ENCODE measurements at places on chromosomes 13 and 19.

GRCh38 chr19:18756896-18757295 is 34.2 kb downstream of the COMP start:
- DNase-seq = no peak
- no peaks in the 10 kb centered on the region for H3K4me1 ChIP-seq
- no peak overlapping the region for H3K27ac ChIP-seq
- H3K36me3 ChIP-seq = peaks cover 6% of the 10 kb centered on the region

DNA sequence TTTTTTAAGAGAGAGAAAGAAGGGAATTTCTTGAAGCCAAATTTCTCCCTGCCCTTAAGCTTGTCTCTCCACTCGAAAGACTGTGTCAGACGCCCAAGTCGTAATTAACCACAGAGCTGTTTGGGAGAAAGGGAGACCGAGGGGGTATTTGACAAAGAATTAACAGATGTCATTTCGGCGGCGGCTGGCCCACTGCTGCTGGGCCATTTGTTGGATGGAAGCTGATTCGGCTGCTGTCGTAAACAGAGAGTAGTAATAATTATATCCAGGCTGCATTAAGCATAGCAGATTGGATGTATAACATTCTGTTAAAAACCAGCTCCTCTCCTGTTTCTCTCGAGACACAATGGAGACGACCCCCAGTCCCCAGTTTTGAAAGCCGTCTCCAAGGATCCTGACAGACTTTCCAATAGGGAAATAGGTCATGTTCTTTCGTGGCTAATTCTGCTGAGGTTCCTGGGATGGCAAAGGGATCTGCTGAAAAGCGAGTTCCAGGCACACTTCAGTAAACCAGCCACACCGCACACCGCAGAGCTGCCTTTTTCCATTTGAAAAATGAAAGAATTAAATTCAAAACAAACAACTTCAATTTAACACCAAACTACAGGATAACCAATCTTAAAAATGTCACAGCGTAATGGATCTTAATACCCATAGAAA is 71.5 kb downstream of the KCTD15 start:
- H3K4me3 ChIP-seq = no peak overlapping the region
- H3K4me1 ChIP-seq = peaks cover 21% of the 10 kb centered on the region
- H3K27ac ChIP-seq = no peak overlapping the region

DNA sequence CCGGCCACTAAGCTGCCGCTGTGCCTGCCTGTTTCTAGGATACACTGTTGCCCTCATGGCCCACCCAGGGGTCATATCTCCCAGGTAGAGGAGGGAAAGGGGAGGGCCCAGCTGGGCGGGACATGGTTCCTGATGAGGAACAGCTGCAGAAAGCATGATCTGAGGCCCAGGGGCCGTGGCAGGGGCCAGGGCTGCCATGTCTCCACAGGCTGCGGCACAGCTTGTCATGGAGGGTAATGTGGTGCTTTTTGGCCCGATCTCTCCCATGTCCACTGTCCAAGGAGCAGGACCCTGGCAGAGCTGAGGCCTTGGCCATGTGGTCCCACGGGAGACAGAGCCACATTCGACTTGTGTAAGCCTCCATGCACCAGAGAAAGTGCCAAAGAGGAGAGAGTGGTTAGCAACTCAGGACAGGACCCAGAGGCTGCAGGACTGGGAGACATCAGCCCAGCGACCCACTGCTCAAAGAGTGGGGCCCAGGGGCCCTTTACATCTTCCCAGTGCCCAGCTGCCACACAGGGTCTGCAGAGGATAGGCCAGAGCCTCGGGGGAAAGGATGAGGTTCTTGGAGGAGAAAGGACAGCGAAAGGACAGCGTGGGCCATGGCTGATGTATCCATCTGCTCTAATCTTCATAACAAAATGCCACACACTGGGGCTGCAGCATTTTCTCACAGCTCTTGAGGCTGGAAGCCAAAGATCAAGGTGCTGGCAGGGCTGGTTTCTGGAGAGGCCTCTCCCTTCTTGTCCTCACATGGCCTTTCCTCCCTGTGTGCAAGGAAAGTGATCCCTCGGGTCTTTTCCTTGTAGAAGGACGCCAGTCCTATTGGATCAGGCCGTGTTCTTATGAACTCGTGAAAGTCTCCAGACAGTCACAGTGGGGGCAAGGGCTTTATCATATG is 11.5 kb downstream of the POP4 start:
- no peak overlapping the region for H3K4me3 ChIP-seq
- DNase-seq = no peak
- no peak overlapping the region for H3K27ac ChIP-seq
- H3K4me1 ChIP-seq = peaks cover 4% of the 10 kb centered on the region

GRCh38 chr19:38318660-38319059 is 985 bp upstream of the KCNK6 start:
- peaks cover 3% of the 10 kb centered on the region for H3K36me3 ChIP-seq
- H3K4me1 ChIP-seq = peaks cover 42% of the 10 kb centered on the region
- H3K27ac ChIP-seq = no peak overlapping the region
- peak overlapping the region; percentile 81 for H3K4me3 ChIP-seq

- DNase-seq = no peak
- H3K27ac ChIP-seq = no peak overlapping the region
- peaks cover 3% of the 10 kb centered on the region for H3K36me3 ChIP-seq
- no peak overlapping the region for H3K4me3 ChIP-seq
Observed at GRCh38 chr19:16604615-16605014, 23.4 kb downstream of the MED26 start.

GRCh38 chr19:19420570-19421298 is 15.3 kb downstream of the GATAD2A start:
- peaks cover 1% of the 10 kb centered on the region for H3K27me3 ChIP-seq
- H3K4me3 ChIP-seq = no peak overlapping the region
- peaks cover 12% of the 10 kb centered on the region for H3K36me3 ChIP-seq
- no peak for DNase-seq
- H3K27ac ChIP-seq = no peak overlapping the region

DNA sequence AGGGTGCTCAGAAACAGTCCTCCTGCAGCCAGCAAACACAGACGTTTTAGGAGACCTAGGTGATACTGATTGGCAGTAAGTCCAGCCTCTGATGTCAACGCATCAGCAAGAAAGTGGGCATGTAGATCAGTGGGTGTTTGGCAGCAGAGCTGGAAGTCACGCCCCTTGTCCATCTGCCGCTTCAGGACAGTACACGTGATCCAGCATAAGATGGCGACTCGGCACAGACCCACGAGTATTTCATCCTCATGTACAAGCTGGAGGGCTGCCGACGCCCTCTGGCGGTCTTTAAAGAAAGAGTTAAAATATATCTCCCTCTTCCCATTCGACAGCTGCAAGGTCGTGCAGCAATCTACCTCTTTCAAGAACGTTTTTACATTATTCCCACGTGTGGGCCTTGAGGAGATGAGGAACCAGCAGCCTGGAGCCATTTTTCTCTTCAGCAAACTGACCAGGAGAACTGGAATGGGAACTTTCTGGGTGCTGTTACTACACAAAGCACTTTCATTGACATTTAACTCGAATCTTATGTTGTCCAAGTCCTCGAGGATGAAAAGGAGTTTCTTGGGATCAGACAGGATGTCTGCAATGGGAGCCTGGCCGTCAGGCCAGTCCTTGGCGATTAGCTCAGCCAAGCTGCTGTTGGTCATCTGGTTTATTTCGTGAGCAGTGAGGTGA is 22.3 kb downstream of the NLRP11 start:
- DNase-seq = no peak
- peaks cover 16% of the 10 kb centered on the region for H3K36me3 ChIP-seq
- H3K27ac ChIP-seq = no peak overlapping the region
- H3K4me1 ChIP-seq = no peaks in the 10 kb centered on the region
- no peak overlapping the region for H3K4me3 ChIP-seq

DNA sequence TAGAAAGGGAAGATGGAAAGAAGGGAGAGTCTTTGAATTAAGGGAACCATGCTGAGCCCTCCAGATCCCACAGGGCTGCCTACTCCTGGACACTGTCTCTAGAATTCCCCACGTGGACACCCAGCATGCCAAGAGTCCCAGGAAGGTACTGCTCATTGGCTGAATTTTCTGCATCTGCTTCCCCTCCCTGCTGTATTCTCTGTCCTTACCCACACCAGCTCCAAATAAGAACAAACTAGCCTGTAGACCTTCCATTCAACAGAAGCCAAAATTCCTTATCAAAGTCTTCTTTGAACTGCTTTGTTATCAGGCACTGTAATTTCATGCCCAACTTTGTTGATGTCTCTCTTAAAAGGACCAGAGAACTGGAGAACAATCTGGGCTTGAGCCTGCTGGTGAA is 305.9 kb upstream of the ARGLU1 start:
- no peak for DNase-seq
- H3K4me3 ChIP-seq = peak overlapping the region; percentile 53
- no peaks in the 10 kb centered on the region for H3K36me3 ChIP-seq
- H3K27ac ChIP-seq = peak overlapping the region; percentile 79

DNA sequence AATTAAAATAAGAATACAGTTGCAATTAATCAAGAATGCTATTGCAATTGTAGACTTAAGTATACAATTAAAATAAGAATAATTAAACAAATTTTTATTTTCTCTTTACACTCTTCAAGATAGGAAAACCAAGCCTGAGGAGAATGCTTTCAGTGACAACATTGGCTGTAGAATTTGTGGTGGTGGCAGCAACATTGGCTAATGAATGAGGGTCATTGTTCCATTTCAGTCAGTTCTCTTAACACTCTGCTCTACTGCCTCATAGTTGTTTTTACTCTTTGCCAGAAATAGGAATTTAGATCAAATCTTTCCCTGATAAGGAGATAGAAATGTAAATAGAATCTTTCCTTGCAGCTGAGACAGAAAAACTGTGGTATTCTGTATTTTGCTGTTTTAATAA is 391.6 kb downstream of the PCDH20 start:
- H3K4me3 ChIP-seq = no peak overlapping the region
- no peaks in the 10 kb centered on the region for H3K4me1 ChIP-seq
- H3K36me3 ChIP-seq = no peaks in the 10 kb centered on the region
- no peak for DNase-seq

GRCh38 chr13:80009760-80010159 is 331.2 kb downstream of the SPRY2 start:
- H3K27ac ChIP-seq = no peak overlapping the region
- no peaks in the 10 kb centered on the region for H3K4me1 ChIP-seq
- no peaks in the 10 kb centered on the region for H3K27me3 ChIP-seq
- H3K36me3 ChIP-seq = no peaks in the 10 kb centered on the region
- DNase-seq = no peak

- peaks cover 4% of the 10 kb centered on the region for H3K27me3 ChIP-seq
- no peaks in the 10 kb centered on the region for H3K36me3 ChIP-seq
- peaks cover 4% of the 10 kb centered on the region for H3K4me1 ChIP-seq
- peak overlapping the region; percentile 99 for H3K4me3 ChIP-seq
Observed at GRCh38 chr19:11737964-11738745, 591 bp downstream of the ZNF823 start.

DNA sequence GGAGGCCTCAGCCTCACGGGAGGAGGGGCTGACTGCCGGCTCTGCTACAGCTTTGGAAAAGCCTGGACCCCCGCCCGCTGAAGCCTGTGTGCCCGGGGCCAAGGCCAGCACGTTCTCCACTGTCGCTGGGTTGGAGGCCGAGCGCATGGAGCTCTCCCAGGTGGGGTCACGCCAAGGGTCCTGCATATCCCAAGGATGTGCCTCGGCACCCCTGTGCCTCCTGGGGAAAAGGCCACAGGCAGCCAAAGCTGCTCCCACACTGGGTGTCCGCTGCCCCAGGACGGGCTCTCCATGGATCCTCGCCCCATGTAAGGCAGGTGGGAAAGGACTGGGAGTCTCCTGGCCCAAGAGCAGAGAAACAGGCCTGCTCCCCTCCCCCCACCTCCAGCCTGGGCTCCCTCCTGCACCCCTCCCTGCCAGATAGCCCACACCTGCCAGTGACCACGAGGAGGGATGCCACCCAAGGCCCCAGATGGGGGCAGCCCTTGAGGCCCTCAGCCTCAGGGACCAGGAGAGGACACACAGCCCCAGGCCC is 64.0 kb downstream of the MLLT1 start:
- H3K4me1 ChIP-seq = no peaks in the 10 kb centered on the region
- no peak overlapping the region for H3K4me3 ChIP-seq
- H3K36me3 ChIP-seq = peaks cover 10% of the 10 kb centered on the region
- H3K27ac ChIP-seq = no peak overlapping the region
- peaks cover 6% of the 10 kb centered on the region for H3K27me3 ChIP-seq
- DNase-seq = no peak

DNA sequence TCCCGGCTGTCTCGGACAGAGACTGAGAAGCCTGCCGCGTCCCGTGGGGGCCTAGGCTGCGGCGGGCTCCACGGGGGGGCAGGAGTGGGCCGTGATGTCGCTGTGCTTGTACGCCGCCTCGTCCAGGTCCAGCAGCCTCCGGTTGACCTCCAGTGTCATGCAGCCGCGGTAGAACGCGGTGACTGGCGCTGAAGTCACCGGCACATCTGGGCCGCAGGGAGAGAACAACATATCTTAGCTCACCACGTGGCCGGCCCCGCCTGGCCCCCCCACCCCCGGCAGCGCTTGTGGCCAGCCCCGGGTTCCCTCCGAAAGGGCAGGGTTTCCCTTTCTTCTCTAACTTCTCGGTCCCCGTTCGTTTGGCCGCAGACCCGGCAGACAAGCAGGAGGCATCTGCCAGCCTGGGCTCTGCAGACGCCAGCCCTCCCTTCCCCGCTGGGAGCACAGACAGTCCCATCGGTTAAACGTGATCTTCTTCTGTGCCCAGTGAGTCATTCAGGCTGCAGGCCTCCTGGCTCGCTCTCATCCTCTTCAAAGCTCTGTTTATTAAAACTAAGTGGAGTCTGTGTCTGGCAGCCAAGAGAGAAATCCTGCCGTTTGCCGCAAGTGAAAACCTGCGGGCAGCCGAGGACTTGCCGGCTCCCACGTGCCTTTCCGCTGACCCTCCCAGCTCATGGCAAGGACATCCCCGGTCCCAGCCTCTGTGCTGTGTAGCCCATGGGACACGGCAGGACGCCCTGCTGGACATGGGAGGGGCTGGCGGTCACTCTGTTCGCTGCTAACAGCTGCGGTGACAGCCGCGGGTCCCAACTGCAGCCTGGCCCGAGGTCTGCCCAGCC is 42.8 kb downstream of the GAS6 start:
- peak overlapping the region; percentile 25 for H3K4me3 ChIP-seq
- H3K4me1 ChIP-seq = peaks cover 22% of the 10 kb centered on the region
- DNase-seq = no peak
- peaks cover 19% of the 10 kb centered on the region for H3K36me3 ChIP-seq

DNA sequence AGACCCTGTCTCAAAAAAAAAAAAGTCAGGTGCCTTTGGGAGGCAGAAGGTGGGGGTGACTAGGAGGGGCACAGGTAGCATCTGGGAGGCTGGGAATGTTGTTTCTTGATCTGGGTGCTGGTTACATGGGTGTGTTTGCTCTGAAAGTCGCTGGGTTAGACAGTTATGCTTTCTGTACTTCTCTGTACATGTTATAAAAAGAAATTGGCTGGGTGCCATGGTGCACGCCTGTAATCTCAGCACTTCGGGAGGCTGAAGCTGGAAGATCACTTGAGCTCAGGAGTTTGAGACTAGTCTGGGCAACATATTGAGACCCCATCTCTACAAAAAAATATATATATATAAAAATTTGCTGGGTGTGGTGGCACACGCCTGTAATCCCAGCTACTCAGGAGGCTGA is 15.1 kb downstream of the NOSIP start:
- no peak for DNase-seq
- no peak overlapping the region for H3K4me3 ChIP-seq
- H3K36me3 ChIP-seq = peaks cover 10% of the 10 kb centered on the region
- peak overlapping the region; percentile 70 for H3K27ac ChIP-seq
- no peaks in the 10 kb centered on the region for H3K27me3 ChIP-seq

GRCh38 chr19:16456652-16457194 is 15.0 kb downstream of the EPS15L1 start:
- no peaks in the 10 kb centered on the region for H3K36me3 ChIP-seq
- no peak for DNase-seq
- H3K4me1 ChIP-seq = peaks cover 25% of the 10 kb centered on the region
- peak overlapping the region; percentile 47 for H3K4me3 ChIP-seq

- peaks cover 16% of the 10 kb centered on the region for H3K4me1 ChIP-seq
- peaks cover 4% of the 10 kb centered on the region for H3K27me3 ChIP-seq
- H3K36me3 ChIP-seq = peaks cover 12% of the 10 kb centered on the region
- no peak overlapping the region for H3K27ac ChIP-seq
- DNase-seq = no peak
- H3K4me3 ChIP-seq = no peak overlapping the region
Observed at GRCh38 chr13:113646921-113647340, 11.1 kb downstream of the ATP4B start.
